ENCODE measurements at places on chromosomes 5 and 9.

DNA sequence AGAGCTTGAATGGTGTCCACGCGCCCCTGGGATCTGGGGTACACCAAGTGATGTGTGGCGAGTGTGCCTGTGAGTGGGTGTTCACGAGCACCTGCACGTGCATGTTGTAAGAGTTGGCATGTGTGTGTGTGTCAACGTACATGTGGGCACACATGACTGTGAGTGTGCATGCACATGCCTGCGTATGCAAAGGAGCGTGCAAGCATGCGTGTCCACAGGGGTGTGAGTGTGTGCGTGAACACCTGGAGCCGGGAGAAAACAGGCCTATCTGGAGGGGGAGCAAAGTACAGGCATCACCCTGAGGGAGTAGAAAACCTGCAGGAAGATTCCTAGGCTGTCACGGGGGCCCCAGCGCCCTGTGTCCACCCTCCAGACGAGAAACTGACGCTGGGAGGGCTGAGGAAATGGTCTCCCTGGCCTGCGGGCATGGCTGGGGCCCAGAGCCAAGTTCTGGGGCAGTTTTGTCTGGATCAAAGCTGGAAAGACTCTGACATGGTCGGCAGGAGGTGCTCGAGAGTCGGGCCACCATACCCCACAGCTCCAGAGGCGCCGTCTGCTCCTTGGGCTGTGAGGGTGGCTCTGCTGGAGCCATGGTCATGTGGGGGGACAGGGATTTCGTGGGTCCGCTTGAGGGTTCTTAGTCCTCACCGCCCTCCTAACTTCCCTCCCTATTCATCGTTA is 31.8 kb downstream of the PTGES start:
- no peak for DNase-seq

DNA sequence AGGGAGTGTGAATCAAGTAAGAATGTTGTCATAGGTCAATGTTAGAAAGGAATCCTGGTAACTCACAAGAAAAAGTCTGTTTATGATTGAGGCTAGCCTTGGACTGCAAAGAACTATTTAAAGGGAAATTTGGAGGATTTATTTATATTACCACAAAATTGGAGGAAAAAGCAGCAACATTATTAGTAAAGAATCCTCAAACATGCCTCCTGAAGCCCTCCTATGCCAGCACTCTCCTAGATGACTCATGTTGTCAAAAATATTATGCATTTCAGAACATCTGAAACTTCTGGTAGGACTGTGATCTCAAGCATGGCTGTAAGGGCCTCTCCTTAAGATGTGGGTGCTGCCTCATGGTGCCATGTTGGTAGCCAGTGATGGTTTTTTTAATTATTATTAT is 628.5 kb downstream of the CHSY3 start:
- no peak for DNase-seq

- DNase-seq, result no peak
Observed at GRCh38 chr9:15735083-15735857, 182.4 kb downstream of the CCDC171 start.

- DNase-seq, result no peak
Observed at GRCh38 chr9:104748359-104749031, 1.0 kb downstream of the NIPSNAP3A start.

GRCh38 chr9:91341258-91341746 is 20.4 kb downstream of the AUH start:
- DNase-seq, result no peak

DNA sequence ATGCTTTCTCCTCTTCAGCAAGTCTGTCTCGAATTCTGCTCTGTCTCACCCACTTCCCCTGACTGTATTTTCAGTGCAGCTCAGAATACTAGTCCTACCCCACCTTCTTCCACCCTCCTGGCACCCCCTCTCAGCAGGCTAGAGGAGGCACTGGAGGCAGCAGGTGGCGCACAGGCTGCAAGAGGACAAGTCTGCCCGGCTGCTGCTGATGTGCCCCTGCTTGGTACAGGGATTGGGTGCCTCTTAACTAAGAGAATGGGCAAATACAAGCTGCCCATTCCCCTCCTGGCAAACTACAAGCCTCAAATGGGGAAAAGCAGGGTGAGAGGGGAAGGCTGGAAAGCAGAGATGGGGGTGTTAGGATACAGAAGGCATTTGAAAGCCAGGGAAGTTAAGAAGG is 5.1 kb downstream of the TLN1 start:
- DNase-seq, result peak; percentile 16

GRCh38 chr5:72368271-72368670 is 48.1 kb downstream of the PTCD2 start:
- DNase-seq, result no peak

DNA sequence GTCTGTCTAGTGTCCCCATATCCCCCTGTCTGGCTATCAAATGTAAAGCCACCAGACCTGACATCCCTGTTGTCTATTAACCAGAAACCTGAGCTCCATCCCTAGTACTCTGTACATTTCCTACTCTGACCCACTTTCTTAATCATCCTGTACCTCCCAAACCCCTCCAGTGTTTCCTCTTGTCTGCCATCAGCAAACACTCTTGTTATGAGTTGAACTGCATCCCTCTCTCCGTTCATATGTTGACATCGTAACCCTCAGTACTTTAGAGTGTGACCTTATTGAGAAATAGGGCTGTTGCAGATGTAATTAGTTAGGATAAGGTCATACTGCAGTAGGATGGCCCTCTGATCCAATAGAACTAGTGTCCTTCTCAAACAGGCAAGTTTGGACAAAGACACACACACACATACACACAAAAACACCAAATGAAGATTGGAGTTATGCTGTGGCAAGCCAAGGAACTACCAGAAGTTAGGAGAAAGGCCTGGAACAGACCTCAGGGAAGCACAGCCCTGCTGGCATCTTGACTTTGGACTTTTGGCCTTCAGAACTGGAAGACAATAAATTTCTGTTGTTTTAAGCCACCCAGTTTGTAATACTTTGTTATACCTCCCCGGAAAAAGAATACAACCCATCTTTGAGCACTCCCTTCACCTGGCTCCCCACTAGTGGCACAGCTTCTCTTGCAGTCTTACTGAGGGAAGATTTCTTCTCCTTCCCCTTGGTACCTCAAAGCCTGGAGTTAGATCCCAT is 180.0 kb upstream of the PTGER4 start:
- DNase-seq, result no peak

DNA sequence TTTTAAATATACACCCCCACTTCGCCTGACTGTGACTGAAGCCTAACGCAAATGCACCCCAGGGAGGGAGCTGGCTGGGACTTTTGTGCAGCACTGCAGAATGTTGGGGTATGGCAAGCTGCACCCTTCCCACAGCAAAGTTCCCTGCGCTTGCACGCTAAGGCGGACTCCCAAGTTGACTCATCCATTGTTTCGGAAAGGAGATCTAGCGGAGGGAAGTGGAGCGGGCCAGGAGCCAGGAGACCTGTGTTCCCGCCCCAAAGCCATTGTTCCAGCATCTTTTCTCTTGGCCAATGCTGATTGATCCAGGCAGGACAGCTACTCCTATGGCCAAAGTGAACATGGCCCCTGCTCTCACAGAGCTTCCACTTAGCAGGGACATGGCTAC is 202.9 kb downstream of the AOPEP start:
- no peak for DNase-seq

GRCh38 chr9:115226152-115226551 is 108.2 kb upstream of the TNC start:
- DNase-seq, result no peak

DNA sequence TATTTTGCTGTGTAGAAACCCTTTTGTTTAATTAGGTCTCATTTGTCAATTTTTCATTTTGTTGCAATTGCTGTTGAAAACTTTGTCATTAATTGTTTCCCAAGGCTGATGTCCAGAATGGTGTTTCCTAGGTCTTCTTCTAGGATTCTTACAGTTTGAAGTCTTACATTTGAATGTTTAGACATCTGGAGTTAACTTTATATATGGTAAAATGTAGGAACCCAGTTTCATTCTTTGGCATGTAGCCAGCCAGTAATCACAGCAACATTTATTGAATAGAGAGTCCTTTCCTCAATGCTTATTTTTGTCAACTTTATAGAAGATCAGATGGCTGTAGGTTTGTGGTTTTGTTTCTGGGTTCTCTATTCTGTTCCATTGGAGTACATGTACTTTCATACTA is 1290.8 kb upstream of the CDH9 start:
- no peak for DNase-seq

- DNase-seq, result no peak
Observed at GRCh38 chr5:158265931-158266700, 407.2 kb upstream of the CLINT1 start.

- no peak for DNase-seq
Observed at GRCh38 chr5:148723143-148723542, 68.8 kb upstream of the HTR4 start.

DNA sequence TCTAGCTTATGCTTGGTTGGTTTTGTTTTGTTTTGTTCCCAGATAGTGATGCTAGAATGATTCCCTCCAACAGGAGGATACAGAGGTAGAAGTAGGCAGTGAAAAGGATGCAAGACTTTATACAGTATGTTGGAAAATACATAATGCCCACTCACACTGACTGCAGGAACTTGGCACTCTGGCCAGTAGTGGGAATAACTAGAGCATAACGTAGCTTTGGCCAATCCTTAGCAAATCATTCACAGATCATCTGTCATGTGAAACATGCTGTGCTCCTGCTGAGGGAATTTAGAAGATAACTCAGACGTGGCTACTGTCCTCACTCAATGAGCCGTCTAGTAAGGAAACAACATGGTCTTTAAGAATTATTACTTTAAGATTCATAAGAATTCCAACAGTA is 13.5 kb downstream of the CFAP90 start:
- DNase-seq, result no peak

- no peak for DNase-seq
Observed at GRCh38 chr5:168978500-168978899, 322.4 kb downstream of the SLIT3 start.

- DNase-seq, result no peak
Observed at GRCh38 chr5:16558984-16559629, 57.7 kb downstream of the RETREG1 start.

DNA sequence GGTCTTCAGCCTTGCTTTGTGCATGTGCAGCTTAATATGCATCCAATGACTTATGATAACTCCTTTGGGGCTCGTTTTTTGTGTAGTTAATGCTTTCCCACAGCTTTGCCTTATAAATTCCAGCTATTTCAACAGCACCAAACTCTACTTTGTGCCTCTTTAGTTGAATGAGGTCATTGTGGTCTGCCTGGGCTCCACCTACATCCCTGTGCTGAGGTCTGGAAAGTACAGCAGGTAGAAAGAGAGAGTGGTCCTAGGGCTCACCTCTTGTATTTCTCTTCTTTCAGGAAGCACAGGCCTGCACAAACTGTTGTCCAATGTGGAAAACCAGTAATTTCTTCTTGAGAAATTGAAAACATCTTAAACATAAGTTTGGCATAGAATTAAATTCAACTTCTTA is 167.2 kb downstream of the XRCC4 start:
- DNase-seq, result no peak

- peak; percentile 15 for DNase-seq
Observed at GRCh38 chr5:176578391-176578808, 29.3 kb downstream of the CDHR2 start.

DNA sequence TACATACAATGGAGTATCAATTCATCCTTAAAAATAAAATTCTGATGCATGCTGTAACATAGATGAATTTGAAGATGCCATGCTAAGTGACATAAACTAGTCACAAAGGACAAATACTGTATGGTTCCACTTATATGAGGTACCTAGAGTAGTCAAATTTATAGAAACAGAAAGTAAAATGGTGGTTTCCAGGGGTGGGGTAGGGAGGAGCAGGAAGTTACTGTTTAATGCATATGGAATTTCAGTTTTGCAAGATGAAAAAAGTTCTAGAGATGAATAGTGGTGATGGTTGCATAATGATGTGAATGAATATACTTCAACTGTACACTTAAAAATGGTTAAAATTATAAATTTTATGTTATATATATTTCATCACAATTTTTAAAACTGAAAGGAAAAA is 57.3 kb upstream of the FNIP1 start:
- DNase-seq, result no peak

Data from stimulated activated CD4-positive, alpha-beta T cell treated with anti-CD3 and anti-CD28 coated beads, Interleukin-4, amount 100 ng/mL, for 4 hours (primary cell).